ENCODE measurements at places on chromosomes 4 and X.

GRCh38 chr4:4734425-4734824 is 125.0 kb upstream of the MSX1 start:
- no peak for DNase-seq

- DNase-seq = no peak
Measured at GRCh38 chrX:68832101-68832416, 3.2 kb downstream of the EFNB1 start.

- no peak for DNase-seq
Measured at GRCh38 chr4:73345399-73345975, 58.6 kb upstream of the ALB start.

DNA sequence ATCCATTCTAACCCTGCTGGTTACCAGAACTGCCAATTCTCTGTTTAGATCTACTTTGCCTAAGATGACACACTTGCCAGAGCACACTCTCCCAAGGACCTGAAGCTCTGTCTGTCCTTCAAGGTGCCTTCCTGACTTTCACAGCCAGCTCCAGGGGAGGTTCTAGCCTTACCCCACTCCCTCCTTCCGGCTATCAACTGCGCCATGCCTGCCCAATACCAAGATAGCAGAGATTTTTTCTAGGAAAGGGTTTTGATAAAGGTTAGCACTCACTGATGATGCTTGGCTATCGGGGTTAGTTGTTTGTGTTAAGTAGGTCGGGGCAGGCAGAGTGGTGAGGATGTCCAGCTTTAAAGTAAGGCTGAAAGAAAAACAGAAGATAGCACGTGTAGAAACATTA is 14.3 kb downstream of the ALPK1 start:
- no peak for DNase-seq

DNA sequence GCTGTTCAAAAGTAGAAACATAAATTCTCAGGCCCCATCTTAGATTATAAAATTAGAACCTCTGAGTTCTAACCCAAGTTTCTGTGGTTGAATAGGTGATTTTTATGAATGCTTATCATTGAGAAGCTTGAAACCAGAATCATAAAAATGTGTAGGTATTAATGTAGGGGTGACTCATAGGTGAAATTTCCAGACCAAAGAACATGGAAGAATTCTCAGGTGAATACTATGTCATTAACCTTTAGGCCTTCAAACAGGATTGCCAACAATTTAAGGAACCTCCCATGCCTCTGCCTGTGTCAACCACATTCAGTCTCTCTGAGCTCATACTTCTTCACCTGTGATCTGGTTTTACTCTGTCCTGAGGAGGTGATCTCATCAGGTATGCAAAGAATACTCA is 177.8 kb downstream of the NPFFR2 start:
- no peak for DNase-seq

DNA sequence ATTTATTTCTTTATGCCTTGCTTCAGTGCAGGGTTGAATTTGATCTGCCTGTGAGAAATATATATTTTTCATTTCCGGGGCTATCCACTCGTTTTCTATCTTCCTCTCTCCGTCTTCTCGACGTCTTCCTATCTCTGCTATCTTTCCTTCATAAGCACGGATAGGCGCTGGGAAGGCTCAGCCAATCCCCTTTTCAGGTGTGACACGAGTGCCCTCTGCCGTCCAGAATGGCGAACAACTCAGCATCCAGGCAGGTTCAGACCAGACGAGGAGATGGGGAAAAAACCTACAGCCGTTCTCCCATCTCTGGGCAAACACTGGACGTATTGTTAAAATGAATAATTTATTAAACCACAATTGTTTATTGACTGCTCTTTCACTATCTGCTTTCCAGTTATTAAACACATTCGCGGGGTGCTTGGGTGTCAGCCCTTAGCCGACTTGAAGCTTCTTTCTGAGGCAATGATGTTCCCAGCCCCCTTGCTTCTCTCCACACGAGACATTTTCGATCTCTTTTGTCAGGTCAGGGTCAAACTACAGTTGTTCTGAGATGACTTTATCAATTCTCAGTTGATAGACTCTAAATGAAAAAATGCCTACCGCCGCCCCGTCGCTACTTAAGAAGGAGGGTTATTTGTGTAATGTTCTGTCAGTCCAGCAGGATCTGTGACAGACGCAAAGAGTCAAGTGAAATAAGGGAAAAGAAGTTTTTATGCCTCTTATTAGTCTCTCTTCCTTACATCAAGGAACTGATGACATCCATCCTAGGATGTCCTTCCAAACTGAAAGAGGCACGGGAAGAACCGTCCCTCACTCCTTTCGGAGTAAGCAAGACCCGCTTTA is 96.3 kb upstream of the NOCT start:
- no peak for DNase-seq

DNA sequence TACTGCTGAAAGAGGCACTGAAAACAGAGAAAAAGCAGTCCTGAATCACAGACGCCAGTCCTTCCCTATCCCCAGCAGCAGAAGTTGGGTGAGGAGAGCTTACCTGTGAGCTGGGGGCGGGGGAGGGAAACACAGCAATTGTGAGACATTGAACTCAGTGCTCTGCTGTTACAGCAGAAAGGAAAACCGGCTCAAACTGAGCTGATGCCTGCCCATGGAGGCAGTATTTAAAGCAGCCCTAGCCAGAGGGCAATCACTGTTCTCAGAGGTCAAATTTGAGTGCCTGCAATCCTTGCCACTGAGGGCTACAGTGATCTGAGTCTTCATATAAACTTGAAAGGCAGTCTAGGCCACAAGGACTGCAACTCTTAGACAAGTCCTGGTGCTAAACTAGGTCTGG is 220.7 kb downstream of the GRXCR1 start:
- DNase-seq = no peak
